ENCODE measurements at places on chromosomes 3 and 15.

DNA sequence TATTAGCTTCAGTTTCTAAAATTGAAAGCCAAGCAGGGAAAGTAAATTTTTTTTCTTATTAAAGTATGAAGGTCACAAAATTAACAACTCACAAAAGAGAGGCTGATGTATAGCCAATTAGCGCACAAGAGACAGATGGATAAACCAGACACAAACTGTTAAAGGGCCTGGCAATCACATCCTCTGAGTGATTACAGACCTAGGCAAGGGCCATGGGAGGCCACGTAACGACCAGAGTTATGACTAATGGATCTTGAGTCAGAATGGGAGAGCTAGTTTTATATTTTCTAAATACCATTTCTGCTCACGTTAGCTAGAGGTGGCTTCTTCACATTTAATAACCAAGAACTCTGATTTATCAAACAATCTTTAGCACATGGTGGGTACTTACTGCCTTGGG is 17.8 kb upstream of the SCAMP5 start:
- no peak for DNase-seq

DNA sequence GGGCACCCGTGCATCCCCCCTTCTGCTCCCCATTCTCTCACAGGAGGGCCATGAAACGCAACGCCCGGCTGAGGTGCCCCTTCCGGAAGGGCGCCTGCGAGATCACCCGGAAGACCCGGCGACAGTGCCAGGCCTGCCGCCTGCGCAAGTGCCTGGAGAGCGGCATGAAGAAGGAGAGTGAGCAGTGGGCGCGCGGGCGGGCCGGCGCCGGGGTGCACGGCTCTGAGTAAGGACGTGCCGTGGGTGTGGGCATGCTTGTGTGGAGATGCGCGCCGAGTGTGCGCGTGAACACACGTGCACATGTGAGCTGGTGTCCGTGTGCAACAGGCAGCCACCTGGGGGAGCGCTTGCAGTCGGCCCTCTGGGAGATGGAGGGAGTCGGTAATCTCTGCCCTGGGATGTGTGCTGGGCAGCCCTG is 28.1 kb downstream of the NR1I2 start:
- no peak for DNase-seq

DNA sequence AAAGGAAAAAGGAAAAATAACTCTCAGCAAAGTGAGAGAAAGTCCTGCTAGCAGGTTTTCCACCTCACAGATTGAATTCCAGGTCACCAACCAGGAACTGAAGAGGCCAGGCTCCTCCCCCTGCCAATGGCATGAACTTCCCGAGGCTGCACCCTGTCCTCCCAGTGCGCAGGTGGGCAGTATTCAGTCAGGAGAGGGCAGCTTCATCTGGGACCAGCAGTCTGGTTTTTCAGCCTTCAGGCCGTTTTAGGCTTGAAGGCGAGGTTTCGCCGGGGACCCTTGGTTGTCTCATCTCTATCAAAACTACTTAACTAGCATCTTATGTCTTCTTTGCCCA is 41.2 kb downstream of the TRAT1 start:
- DNase-seq: no peak

DNA sequence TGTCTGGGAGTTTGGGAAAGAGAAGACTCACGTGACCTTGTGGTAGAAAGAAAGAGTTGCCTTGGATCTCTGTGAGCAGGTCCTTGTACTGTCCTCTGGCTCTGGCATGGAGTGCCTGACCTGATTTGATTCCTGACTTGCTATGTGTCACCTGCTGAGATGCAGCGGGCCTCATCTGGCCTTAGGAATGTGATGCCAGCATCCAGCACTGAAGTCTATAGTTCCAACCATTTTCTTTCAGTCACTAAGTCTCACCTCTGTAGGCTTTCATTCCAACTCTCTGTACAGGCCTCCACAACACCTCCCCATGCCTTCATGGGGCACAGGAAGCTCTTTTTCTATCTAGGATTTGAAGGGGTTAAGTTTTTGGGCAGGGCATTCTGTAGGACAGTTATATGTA is 12.1 kb upstream of the OXSR1 start:
- no peak for DNase-seq

- DNase-seq: no peak
Observed at GRCh38 chr3:114411811-114412803, 118.3 kb downstream of the TIGIT start.

DNA sequence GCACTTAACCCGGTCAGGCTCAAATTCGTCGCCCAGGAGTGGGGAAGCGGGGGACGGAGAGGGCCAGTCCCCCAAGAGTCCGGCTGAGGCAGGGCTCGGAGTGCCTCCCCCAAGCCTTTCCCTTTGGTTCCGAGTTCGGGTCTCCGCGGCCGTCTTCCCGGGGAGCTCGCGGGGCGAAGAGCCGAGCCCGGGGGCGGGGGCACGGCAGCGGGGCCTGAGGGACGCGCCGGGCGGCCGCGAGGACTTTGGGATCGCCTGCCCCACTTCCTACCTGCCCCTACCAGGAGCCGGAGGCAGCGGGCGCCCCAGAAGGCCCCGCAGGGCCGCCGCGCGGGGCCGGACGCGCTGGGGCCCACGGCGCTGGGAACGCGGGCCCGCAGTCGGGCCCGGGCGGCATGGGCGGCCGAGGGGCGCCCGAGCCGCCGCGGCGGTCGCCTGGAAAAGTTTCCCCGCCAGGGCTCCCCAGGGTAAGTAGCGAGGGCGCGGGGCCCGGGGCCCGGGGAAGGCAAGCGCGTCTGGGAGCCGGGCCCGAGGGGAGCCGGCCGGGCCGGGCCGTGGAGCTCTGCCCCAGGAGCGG is 2.8 kb downstream of the FURIN start:
- no peak for DNase-seq

- no peak for DNase-seq
Observed at GRCh38 chr3:178381555-178381954, 154.7 kb upstream of the KCNMB2 start.

GRCh38 chr3:118641608-118642007 is 393.0 kb downstream of the IGSF11 start:
- peak; percentile 7 for DNase-seq

All from cerebellar cortex (tissue), 1 donor.